Choroid plexus epithelial cell (primary cell): ENCODE measurements at places on chromosomes 2 and 18.

GRCh38 chr2:231911381-231911780 is 14.8 kb downstream of the NPPC start:
- DNase-seq: no peak

DNA sequence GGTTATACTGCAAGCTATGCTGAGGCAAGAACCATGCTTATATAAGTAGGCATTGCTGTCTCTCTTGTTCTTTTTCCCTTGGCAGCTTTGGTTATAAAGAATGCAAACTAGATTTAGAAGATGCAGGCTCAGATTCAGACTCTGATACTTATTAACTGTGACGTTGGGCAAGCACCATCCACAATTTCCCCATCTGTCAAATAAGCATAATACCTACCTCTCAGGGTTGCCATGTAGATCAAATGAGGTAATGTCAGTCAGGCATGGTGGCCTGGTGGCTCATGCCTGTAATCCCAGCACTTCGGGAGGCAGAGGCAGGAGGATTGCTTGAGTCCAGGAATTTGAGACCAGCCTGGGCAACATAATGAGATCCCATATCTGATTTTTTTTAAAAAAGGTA is 21.7 kb downstream of the ITGAV start:
- DNase-seq: no peak

- peak; percentile 75 for DNase-seq
Observed at GRCh38 chr2:12787891-12788801, 71.4 kb downstream of the TRIB2 start.

DNA sequence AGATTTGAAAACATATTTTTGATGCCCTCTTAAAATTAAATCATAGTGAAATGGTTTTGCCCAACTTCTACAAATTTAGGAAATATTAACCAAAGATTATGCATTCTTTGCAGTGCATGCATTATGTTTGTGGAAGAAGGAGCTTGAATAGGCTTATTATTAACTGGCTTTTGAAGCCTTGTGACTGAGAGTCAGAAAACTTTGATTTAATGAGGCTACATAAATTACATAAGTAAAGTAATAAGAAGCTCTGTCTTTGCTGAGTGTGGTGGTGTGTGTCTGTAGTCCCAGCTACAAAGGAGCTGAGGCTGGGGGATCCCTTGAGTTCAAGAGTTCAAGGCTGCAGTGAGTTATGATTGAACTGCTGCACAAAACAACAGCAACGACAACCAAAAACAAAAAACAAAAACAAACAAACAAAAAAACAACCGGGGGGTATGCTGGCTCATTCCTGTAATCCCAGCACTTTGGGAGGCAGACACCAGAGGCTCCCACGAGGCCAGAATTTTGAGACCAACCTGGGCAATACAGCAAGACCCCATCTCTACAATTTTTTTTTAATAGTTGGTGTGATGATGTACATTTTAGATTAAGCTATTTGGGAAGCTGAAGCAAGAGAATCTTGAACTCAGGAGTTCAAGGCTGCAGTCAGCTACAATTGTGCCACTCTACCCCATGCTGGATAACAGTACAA is 57.0 kb upstream of the LRRTM4 start:
- no peak for DNase-seq

DNA sequence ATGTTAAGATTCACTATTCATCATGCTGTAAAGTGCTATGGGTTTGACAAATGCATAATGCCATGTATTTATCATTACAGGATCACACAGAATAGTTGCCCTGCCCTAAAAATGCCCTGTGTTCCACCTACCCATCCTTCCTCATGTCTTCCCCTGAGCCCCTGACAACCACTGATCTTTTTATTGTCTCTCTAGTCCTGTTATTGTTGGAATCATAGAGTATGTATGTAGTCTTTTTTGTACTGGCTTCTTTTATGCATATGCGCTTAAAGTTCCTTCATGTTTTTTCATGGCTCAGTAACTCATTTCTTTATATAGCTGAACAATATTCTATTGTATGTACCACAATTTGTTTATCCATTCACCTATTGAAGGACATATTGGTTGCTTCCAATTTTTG is 20.3 kb downstream of the CCDC150 start:
- DNase-seq: no peak

- peak; percentile 91 for DNase-seq
Observed at GRCh38 chr2:1750933-1751766, 6.8 kb upstream of the PXDN start.

DNA sequence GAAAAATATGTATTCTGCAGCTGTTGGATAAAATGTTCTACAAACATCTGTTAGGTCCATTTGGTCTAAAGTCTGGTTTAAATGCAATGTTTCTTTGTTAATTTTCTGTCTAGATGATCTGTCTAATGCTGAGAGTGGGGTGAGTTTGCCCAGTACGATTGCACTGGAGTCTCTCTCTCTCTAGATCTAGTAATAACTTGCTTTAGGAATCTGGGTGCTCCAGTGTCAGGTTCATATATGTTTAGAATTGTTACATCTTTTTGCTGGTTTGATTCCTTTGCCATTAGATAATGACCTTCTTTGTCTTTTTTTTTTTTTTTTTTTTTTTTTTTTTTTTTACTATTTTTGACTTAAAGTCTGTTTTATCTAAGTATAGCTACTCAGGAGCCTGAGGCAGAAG is 10.4 kb downstream of the GCC2 start:
- no peak for DNase-seq

- no peak for DNase-seq
Observed at GRCh38 chr2:10378189-10378588, 69.9 kb downstream of the ODC1 start.

GRCh38 chr2:168255103-168255502 is 7.7 kb upstream of the STK39 start:
- DNase-seq: no peak

GRCh38 chr2:168311261-168311910 is 64.0 kb upstream of the STK39 start:
- no peak for DNase-seq

DNA sequence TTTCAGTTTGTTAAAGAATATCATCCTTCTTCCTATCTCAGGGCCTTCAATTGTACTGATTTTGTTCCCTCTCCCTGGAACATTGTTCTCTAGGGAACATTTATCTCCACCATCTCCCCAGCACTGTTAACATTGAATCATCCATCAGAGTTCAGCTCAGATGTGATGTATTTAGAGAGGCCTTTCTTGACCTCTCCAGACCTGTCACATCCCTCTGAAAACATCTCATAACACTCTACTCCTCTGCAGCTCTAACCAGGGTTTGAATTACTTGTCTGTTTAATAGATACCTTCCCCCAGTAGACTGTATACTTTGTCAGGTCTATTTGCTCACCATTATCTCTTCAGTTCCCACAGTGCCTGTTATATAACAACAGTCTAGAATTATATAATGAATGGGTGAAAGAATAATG is 98.6 kb downstream of the GALNT1 start:
- DNase-seq: no peak

DNA sequence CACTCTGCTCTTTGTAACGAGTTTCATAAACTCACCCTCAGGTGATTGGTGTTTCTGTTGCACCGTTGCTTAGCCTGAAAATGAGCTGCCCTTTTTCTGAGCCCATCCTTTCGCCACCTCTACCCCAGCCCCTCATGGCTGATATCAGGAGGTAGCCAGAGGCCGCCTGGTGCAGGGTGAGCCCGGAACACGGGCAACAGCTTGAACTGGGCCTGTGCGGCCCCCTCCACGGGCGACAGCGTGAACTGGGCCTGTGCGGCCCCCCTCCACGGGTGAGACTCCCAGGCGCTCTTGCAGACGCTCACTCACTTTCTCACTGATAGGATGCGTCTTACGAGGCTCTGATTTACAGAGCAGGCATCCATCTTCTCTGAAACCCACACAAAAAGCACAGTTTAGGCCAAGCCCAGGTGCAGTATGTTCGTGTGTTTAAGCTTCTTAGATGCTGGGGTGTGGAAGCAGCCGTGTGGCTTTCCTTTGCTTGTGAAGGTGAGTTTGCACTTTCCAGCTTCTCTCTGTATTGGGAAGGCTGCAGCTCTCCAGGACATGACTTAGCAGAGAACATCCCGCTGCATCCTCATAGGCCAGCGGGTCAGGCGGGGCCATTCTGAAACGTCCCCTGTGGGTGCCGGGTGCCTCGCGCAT is 83.5 kb downstream of the NFATC1 start:
- DNase-seq: no peak

DNA sequence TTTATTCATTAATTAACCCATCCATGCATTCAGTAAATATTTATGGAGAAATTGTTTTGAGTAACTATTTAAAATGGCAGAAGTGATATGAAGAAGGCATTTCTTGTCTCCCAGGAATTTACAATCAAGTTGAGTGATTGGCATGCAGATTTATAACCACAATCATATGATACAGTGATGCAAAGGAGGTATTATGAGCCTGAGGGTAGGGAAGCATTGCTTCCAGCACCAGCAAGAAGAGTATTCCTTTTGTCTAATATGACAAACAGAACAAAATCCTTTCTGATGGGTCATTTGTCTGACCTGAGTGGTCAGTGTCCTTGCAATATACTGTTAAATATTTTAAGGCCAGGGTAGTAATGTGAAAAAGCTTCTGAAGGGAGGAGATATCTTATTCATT is 244.2 kb upstream of the RGPD4 start:
- DNase-seq: no peak

DNA sequence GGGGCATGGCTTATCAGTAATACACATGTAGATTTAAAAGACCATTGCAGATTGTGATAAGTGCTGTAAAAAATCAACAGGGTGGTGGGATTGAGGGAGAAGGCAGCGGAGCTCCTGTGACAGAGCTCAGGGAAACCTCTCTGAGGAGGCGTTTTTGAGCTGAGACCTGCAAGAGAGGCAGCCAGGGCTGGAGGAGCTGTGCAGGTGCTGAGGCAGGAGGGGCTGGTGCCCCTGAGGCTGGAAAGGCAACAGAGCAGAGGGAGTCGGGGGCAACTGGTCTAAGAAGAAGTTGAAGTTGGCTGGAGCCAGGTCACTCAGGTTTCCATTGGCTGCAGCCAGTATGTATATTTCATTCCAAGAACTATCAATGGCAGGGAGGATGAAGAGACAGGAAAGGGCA is 47.6 kb downstream of the KLHL29 start:
- DNase-seq: no peak

GRCh38 chr18:58581265-58581664 is 47.6 kb downstream of the ALPK2 start:
- peak; percentile 96 for DNase-seq

GRCh38 chr2:206084439-206084869 is 1.5 kb downstream of the INO80D start:
- DNase-seq: peak; percentile 62

- DNase-seq: no peak
Observed at GRCh38 chr18:23532848-23533247, 29.5 kb downstream of the RMC1 start.

DNA sequence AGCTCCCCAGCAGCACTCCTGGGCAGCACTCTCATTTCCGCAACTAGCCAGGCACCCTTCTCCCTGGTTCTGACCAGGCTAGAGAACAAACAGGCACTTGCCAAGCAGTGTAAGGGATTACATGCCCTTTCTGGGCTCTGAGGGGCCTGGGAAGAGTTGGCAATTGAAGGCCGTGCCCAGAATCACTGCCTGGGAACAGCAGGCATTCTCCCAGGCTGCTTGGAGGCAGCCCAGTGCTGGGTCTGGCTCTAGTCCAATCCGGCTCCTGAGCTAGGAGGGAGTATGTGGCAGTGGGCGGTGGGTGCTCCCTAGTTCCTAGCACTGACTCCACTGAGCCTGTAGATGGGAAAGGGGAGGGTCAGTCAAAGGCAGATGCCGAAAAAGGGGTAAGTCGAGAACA is 34.1 kb upstream of the SP3 start:
- DNase-seq: no peak
